Activated T-helper 1 cell treated with anti-CD3 and anti-CD28 coated beads, Interleukin-2, amount 50 U/mL, for 16 hours (primary cell): ENCODE measurements at places on chromosomes 12 and 14.

GRCh38 chr12:2372178-2372577 lies 319.4 kb downstream of the CACNA1C start:
- no peak for DNase-seq

- DNase-seq = no peak
Measured at GRCh38 chr14:22174412-22175277, 414.4 kb downstream of the DAD1 start.

DNA sequence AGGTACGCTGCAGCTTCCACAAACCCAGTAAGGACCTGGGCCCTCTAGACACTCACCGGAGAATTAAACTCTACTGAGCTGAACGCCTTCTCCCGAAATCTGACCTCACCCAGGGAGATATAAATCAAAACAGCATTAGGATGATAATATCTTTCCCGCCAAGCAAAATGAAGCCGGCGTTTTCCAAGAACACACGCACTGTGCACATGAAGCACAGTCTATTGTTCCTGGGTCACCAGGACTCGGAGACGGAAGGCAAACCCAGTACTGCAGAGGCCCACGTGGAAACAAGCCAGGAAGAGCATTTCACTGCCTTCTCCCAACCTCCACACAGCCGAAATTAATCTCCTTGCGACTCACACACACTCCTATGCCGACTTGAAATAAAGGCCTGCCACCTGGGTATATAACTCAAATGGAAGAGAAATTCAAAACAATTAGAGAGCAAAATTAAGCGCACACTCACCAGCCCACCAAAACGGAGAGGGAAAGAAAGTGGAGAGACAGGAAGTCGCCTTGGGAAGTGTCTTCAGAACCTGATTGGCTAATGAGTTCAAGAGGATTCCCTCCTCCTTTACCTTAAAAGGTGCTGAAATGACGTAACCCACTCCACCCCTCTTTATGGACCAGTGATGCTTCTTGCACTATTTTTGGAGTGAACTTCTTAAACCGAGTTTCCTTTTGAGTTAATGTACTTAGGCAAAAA lies at the start of gene CCNB1IP1:
Gene CCNB1IP1 (minus strand): TSS at position 492 of the 706 bp plus-strand sequence. CDS start 16,756 bp downstream, outside the sequence.
- no peak for DNase-seq

DNA sequence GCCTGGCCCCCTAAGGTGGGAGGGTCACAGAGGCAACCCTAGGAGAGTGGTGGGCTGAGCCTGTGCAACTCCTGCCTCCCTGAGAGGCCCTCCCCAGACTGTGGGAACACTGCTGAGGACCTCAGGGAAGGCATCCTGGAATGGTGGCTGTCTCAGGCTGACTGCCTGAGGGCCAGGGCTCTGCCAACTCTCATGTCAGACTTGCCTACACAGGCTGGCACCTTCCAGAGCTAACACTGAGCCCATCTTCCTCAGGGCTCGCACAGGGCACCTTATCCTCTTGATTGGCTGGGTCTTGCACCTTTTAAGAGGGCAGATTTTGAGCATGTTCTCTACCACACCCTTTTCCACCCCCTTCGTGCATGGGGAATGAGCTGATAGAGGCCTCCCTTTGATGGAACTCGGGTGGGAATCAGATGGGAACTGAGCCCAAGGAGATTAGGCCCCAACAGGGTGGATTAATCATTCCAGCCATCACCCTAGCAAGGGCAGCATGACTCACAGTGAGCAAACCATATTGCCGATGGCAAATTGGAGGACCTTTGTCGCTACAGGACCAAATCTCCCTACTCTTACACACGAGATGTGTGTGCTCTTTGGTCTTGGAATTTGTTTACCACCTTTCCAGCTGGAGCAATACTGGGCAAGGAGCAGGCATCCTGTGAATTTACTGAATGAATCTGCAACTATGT lies 702.8 kb downstream of the VRK1 start:
- no peak for DNase-seq

DNA sequence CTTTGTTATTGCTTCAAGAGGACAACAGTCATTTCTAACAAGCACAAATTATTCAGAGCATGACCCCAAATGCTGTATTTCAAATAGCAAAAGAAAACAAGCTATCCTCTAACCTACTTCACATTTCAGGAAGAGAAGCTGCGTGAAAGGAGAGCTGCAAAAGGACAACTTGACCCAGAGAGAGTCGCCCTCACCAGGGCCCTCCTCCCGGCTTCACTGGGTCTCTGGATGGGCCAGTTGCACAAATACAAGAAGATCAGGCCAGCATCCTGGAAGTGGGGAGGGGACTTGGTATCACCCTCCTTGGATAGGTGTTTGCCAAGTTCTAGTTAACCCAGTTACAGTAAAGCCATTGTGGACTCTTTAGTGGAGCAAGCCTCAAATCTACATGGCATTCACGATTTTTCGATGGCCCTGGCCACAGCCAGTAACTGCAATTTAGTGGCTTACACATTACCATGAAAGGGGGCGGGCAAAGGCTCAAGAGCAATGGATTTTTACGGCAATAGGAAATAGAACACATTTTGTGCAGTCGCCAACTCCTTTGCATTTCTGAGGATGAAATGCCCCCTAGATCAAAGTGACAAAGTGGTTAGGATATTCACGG lies 166.9 kb upstream of the DIO2 start:
- DNase-seq = no peak

- no peak for DNase-seq
Measured at GRCh38 chr12:131141514-131141913, 187.8 kb downstream of the ADGRD1 start.

GRCh38 chr12:57984629-57985151 lies 43.3 kb downstream of the ATP23 start:
- no peak for DNase-seq
